ENCODE measurements at places on chromosomes 6 and 20.
A peak's percentile ranks its signal among the peaks of the same experiment; 100 is the strongest.

DNA sequence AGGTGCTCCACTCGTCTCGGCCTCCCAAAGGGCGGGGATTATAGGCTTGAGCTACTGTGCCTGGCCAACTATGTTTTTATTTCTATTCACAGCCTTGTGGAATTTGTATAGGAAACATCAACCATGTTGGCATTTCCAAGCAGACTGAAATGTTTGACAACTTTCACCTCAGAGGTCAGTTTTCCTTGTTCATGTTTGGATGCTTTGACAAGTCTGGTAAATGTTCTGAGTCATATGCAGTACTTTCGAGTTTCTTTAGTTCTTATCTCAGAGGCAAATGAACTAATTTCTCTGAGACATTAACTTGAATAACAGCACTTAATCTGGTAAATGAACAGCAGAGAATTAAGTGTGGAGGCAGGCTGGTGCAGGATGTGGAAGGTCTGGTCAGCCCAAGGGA, 373.4 kb upstream of the SYNCRIP start:
- DNase-seq: no peak

- DNase-seq: no peak
Observed at GRCh38 chr6:95629551-95629950, 52.2 kb downstream of the MANEA start.

DNA sequence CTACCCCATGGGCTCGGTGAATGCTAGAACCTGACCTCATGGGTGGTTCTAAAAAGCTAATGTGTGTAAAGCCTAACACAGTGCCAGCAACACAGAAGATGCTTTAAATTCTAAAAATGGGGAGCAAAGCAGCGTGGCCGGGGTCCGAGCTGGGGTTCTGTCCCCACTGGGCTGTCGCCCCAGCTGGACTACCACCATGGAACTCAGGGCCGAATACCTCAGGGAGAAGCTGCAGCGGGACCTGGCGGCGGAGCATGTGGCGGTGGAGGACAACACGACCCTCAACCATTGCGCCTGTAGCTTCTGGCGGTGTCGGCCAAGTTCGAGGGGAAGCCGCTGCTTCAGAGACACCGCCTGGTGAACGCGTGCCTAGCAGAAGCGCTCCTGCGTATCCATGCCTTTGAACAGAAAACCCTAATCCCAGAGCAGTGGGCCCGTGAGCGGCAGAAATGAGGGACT, 8.4 kb downstream of the SOX4 start:
- DNase-seq: no peak

DNA sequence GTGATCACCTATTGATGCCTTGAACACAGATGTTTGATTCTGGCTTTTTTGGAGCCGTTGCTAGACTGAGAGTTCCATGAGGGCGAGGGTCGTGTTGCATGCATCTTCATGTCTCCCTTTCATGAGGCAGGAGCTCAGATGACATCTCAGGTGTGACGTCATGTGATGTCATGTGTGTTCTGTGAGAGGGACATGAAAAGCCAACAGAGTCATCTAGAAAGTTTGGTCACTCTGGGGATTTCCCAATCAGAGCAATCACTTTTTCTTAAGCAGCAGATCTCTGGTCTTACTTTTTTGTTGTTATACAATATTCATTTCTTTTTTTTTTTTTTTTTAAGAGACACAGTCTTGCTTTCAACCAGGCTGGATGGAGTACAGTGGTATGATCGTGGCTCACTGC, 411.8 kb downstream of the PREX1 start:
- no peak for DNase-seq

- DNase-seq: no peak
Observed at GRCh38 chr6:110649704-110650103, 165.6 kb downstream of the CDK19 start.

- no peak for DNase-seq
Observed at GRCh38 chr6:129510950-129511349, 199.0 kb downstream of the ARHGAP18 start.

DNA sequence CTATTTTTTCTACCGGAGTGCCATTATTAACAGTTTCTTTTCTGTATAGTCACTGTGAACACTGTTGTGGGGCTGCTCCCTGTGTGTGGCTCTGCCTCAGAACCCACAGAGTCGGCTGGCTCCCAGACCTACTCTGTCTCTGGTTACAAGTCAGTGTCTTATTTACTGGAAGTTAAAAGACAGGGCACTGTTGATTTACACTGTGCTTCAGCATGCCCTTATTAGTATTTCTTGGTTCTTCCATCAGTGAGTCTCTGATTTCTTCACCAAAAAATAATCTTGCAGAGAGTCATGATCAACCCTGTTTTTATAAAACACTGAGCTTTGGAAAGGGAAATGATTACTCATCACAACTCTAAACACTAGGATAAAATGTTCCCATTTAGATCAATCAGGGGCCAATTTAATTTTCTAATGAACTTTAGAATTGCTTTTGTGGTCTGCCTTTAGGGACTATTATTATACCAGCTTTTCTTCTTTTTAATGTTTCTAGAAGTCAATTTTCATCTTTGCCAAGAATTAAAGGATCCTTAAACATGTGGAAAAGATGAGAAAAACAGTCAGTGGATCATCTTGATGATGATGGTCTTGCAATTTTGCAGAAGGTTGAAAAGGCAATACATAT, 92.6 kb downstream of the UTRN start:
- DNase-seq: no peak

DNA sequence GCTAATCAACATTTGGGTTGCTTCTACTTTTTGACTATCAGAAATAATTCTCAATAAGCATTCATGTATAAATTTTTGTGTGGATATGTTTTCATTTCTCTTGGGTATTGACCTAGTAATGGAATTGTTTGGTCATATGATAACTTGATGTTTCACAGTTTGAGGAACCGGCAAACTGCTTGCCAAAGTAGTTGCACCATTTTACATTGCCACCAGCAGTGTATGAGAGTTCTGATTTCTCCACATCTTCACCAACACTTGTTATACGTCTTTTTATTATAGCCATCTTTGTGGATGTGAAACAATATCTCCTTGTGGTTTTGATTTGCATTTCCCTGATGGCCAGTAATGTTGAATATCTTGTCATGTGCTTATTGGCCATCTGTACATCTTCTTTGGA, 42.6 kb upstream of the TGM2 start:
- no peak for DNase-seq

DNA sequence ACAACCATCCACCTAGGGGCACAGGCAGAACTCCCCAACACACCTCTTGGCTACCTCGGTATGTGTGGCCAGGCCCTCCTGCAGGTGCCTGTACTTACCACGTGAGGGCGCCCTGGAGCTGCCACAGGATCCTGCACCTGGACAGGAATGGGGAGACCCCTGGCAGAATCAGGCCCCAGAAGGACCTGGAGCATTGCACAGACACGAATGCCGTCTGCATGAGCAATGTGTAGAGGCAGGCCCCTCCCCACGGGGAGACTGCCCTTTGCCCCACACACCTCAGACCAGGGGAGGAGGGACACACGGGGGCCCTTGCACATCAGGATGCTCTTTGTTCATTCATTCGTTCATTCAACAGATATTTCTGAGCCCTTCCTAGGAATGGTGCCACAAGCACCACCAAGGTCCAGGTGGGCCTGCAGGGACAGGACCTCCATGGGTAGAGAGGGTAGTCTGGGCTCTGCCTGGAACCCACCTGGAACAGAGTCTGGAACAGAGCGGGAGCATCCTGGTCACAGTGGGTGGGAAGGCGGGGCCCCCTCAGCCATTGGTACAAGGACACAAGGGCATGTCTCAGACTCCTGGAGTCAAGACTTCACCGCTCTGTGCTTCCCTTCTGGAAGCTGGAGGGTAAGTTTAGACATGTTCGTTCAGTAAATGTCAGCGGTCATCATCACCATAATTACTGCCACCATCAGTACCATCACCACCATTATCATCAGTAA, 32.3 kb downstream of the YTHDF1 start:
- peak; percentile 3 for DNase-seq

- no peak for DNase-seq
Observed at GRCh38 chr6:45076217-45076930, 251.8 kb upstream of the RUNX2 start.

DNA sequence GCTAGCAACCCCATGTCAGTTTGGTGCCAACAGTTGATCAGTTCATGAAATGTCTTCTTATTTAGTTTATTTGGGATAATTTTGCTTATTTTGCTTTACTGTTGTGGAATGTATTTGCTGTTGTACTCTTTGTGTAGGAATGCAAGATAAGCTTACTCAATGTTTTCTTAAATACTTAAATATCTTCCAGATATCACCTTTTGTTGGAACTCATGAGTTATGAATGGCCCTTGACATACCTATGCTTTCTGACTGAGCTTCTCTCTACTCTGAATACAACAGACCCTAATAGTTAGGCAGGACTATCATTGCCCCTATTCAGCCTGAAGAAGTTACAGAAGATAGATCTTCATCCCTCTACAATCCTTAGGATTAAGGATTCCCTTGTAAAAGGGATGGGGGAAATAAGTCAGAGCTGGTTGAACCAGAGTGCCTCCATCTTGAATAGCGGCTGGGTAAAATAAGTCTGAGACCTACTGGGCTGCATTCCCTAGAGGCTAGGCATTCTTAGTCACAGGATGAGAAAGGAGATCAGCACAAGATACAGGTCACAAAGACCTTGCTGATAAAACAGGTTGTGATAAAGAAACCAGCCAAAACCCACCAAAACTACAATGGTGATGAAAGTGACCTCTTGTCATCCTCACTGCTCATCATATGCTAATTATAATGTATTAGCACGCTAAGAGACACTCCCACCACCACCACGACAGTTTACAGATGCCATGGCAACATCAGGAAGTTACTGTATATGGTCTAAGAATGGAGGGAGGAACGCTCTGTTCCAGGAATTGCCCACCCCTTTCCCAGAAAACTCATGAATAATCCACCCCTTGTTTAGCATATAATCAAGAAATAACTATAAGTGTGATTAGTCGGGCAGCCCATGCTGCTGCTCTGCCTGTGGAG, 196.9 kb downstream of the AKAP7 start:
- no peak for DNase-seq

- no peak for DNase-seq
Observed at GRCh38 chr6:18978337-18979128, 591.4 kb downstream of the RNF144B start.

DNA sequence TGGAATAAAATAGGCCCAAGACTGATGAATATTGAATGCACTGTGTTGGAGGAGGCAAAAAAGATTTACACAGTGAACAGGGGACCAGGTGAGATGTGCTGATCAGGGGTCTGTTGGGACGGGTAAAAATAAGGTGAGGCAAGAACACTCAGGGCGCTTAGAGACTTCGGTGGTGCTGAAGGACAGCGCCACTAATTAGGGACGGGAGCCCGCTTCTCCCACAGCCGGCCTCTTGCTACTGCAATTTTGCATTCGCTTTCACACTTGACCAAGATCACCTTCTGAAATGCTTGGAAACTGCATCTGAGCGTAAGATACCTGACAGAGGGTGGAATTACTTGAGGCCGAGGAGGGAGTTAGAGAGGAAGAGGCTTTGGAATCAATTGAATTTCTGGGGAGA, 7.3 kb downstream of the TFAP2D start:
- no peak for DNase-seq

GRCh38 chr6:54519161-54519560, 210.9 kb downstream of the TINAG start:
- DNase-seq: no peak

GRCh38 chr20:19024296-19025035, 188.0 kb upstream of the SLC24A3 start:
- DNase-seq: no peak

GRCh38 chr20:62495749-62496567, 20.2 kb upstream of the GATA5 start:
- DNase-seq: no peak

GRCh38 chr20:48970681-48971365, 49.3 kb downstream of the ARFGEF2 start:
- no peak for DNase-seq

GRCh38 chr20:54869765-54870164, 394.4 kb downstream of the DOK5 start:
- no peak for DNase-seq

DNA sequence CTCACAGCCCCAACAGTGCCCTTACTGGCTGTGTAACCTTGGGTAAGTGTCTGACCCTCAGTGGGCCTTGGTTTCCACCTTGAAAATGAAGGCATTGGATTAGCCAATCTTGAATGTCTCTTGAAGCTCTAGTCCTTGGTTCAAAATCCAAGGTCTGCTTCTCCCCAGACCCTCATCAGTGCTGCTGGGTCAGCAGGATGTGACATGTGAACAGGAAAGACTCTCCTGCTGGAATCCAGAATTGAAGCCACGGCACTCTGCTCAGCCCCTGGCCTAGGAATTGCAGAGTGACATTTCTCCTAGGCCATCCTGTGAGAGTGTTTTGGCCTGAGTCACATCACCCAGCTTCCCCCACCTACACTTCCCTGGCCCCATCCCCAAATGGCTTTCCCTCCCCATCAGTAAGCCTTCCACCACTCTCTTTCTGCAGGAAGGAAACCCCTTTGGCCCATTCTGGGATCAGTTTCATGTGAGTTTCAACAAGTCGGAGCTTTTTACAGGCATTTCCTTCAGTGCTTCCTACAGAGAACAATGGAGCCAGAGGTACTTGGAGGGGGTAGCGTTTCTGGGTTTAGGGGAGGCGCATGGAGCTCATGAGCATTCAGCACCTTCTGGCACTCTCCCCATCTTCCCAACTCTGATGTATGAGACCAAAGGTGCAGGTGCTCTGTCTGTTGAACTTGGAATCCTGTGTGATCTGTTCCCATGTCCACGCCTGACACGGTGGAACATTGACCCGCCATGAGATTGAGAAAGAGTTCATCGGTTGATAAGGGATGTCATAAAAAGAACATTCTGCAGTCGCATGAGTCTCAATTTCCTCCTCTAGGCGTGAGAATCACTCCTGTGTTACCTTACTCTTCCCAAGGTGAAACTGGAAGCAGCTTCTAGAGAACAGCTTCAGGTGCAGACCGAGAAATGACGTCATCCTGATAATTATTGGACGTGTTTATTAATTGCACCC, 8.8 kb downstream of the POFUT1 start:
- DNase-seq: no peak

DNA sequence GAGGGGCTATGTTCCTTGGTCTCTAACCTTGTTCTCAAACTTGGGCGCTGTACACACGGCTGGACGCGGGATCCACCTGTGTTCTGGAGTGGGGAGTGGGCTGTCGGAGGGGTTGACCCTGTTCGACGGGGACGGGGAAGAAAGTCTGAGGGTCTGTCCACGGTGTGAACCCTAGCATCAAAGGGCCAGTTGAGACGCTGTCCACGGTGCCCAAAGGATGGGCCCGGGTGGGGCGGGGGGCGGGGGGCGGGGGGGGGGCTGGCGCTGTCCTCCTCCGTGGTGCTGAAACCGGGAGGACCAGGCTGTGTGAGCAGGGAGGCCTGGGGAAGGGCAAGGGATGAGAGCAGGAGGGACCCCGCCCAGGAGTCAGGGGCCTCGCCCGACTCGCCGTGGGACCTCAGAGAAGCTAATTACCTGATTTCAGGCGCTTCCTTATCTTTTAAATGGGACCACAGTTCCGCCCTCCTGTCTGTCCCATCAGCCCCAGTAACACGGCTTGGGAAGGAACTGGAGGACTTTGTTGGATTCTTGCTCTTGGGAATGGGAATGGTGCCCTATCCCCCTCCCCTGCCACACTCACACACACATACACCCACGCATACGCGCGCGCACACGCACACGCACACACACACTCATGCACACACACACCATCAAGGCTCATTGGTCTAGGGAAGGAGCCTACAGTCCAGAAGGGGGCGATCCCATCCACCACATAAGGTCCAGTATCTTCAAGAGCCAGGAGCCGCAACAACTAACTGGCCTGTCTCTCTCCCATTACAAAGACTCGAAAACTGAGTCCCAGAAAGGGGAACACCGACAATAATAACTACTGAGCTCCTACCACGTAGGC, 1.0 kb upstream of the VSTM2L start:
- peak; percentile 13 for DNase-seq

- DNase-seq: peak; percentile 36
Observed at GRCh38 chr6:170404036-170404435, 97.5 kb downstream of the FAM120B start.
